ENCODE measurements at places on chromosomes 3 and 15. TPM values are rescaled to one million over a fixed set of nuclear protein-coding genes. Genes with fewer than 3 reads are reported as not detected.

The GOLGA8T gene
- polyA plus RNA-seq, result not detected

The EEF1AKMT4 gene
- 12.2 TPM for polyA plus RNA-seq

The CEMIP gene
- polyA plus RNA-seq, result 1.9 TPM

The SENP7 gene
- 6.0 TPM for polyA plus RNA-seq

- DNase-seq, result peak; percentile 85
These were observed 142.8 kb downstream of the NTRK3 start for GRCh38 chr15:88113613-88114308.

DNA sequence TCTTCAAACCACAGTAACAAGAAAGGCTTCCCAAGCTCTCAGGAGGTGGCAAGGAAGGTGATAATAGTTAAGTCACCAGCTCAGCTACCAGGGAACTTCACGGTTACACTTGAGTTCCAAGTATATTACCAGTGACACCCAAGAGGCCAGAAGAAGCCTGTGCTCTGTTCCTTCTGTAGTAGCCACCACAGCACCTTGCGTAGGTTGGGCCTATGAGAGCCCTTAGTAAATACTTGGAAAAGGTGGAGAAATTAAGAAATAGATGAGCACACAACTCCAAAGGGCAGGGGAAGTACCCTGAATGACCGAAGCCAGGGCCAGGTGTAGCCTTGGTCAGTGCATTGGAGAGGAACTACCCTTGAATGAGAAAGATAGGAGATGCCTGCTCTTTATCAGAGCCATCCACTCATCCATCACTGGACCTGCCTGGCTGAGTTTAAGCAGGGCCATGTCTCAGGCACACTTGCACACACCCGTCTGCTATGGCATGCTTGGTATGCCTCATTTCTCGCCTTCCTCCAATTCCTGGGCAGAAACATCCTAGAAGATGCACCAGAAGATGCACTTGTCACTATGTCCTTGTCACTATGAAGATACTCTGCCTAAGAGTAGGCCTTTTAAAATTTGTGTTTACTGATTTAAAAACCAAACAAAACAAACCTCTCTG, 32.6 kb upstream of the NDUFB4 start:
- DNase-seq, result no peak

DNA sequence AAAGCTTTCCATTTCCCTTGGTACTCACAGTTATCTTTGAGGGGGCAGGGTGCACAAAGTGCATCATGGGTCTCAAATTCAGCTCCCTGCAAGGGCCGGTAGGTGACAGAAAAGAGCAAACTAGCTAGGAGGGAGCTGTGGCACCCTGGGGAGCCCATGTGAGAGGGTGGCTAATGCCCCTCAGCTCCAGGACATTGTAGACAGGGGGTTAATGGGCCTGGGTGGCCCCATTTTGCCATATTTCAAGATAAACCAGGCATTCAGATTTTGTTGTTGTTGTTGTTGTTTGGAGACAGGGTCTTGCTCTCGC, 3.7 kb upstream of the SLC6A6 start:
- DNase-seq, result no peak

DNA sequence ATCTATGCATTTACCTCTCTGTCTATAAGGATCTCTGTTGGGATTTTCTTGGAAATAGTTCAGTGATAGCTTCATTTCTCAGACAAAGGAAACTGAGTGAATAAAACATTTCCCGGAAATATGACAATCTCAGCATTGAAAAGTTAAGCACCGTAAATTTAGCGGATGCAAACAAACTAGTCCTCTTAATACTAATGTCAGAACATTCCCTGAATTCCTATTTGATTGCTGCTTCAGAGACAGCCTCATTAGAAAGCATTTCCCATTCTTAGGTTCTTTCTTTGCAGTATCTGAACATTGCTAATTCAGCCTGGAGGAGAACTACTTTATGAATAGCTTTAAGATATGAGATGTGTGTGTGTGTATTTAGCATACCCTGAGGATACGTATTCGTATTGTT, 101.3 kb downstream of the NR2F2 start:
- DNase-seq, result no peak

GRCh38 chr15:35596285-35596684, 50.3 kb upstream of the DPH6 start:
- no peak for DNase-seq
